Glutamatergic neuron (in vitro differentiated cells): ENCODE measurements at places on chromosomes 6 and 20. TPM values are rescaled to one million over a fixed set of nuclear protein-coding genes. Genes with fewer than 3 reads are reported as not detected.

DNA sequence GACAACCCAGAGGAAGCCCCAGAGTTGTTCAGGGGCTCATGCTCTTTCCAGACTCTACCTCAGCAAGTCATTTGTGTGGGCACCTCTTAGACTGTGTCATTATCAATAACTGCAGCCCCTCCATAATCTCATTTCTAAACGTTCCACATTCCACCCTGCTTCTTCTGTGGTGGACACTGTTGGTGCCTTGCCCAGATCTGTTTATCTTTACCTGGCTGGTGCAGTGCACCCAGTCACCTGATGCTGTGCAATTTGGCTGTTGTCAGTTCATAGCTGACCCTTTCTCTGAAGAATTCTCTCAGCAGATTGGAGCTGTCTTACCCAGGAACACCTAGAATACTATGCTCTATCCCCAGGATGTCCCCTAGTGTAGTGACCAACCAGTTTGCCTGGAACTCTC is 80.0 kb downstream of the ATRN start:
- no peak overlapping the region for H3K4me3 ChIP-seq
- no peak for DNase-seq
- H3K27ac ChIP-seq, result no peak overlapping the region
- H3K4me1 ChIP-seq, result no peaks in the 10 kb centered on the region
- no peaks in the 10 kb centered on the region for H3K36me3 ChIP-seq

GRCh38 chr20:39016506-39016905 is 54.4 kb downstream of the DHX35 start:
- H3K27ac ChIP-seq, result no peak overlapping the region
- H3K4me3 ChIP-seq, result no peak overlapping the region
- no peak for DNase-seq
- no peaks in the 10 kb centered on the region for H3K4me1 ChIP-seq
- H3K27me3 ChIP-seq, result peaks cover 3% of the 10 kb centered on the region

DNA sequence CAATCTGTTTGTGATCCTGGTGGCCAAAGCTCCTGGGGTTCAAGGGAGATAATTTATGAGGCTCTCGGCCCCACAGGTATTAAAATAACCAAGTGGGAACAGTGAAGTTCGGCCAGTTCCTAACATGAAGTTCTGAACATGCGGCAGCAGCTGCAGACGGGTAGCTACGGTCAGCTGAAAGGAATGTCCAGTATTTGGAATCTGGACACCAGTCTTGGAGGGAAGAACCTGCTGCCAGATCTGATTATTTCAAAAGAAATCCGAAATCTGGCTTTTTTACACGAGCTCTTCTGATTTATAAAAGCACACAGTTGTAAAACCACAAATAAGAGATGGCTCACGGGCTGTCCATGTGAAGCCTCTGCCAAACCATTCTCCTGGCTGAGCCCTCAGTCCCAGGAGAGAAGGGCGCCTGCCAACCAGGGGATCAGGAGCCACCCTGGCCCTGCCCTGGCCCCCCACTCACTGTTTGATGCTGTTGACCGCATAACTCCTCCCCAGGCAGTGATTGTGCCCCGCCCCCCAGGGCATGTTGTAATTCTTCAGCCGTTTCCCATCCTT is 28.2 kb upstream of the KCNB1 start:
- H3K27me3 ChIP-seq, result peaks cover 2% of the 10 kb centered on the region
- no peak overlapping the region for H3K4me3 ChIP-seq
- H3K36me3 ChIP-seq, result no peaks in the 10 kb centered on the region
- peaks cover 19% of the 10 kb centered on the region for H3K4me1 ChIP-seq
- no peak overlapping the region for H3K27ac ChIP-seq

DNA sequence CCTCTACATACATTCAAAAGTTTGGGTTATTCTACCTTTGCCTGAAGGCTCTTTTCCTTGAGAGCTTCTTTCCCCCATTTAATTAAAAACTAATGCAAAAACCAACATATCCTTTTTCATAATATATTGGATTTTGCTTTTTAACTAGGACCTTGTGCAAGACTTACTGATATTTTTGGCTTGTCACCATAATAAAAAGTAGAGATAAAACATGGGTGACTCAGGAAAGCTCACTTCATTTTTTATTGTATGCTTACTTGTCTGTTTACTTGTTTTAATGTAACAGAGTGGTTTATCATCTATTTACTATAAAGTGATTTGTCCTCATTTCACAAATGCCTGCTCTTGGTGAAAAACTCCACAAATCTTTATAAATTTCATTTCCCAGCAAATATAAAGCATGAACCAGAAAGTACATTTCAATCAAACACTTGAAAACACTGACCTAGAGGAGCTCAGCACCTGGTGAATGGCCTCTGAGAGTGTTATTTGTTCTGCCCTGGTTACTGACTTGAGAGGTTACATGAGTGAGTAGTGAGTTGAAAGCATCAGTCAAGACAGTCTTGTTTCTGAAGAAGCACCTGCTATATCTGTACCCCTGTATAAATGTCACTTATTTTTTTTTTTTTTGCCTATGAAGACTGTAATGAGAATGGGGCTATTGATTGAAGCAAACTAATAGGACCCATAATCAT is 20.8 kb downstream of the ADGRG6 start:
- H3K36me3 ChIP-seq, result no peaks in the 10 kb centered on the region
- no peak overlapping the region for H3K27ac ChIP-seq
- no peak for DNase-seq
- no peak overlapping the region for H3K4me3 ChIP-seq
- H3K27me3 ChIP-seq, result no peaks in the 10 kb centered on the region
- H3K4me1 ChIP-seq, result peaks cover 7% of the 10 kb centered on the region

GRCh38 chr20:46703435-46703834 is 6.0 kb upstream of the SLC2A10 start:
- H3K36me3 ChIP-seq, result peaks cover 4% of the 10 kb centered on the region
- H3K27ac ChIP-seq, result no peak overlapping the region
- no peak overlapping the region for H3K4me3 ChIP-seq
- H3K4me1 ChIP-seq, result no peaks in the 10 kb centered on the region
- H3K27me3 ChIP-seq, result peaks cover under 1% of the 10 kb centered on the region

DNA sequence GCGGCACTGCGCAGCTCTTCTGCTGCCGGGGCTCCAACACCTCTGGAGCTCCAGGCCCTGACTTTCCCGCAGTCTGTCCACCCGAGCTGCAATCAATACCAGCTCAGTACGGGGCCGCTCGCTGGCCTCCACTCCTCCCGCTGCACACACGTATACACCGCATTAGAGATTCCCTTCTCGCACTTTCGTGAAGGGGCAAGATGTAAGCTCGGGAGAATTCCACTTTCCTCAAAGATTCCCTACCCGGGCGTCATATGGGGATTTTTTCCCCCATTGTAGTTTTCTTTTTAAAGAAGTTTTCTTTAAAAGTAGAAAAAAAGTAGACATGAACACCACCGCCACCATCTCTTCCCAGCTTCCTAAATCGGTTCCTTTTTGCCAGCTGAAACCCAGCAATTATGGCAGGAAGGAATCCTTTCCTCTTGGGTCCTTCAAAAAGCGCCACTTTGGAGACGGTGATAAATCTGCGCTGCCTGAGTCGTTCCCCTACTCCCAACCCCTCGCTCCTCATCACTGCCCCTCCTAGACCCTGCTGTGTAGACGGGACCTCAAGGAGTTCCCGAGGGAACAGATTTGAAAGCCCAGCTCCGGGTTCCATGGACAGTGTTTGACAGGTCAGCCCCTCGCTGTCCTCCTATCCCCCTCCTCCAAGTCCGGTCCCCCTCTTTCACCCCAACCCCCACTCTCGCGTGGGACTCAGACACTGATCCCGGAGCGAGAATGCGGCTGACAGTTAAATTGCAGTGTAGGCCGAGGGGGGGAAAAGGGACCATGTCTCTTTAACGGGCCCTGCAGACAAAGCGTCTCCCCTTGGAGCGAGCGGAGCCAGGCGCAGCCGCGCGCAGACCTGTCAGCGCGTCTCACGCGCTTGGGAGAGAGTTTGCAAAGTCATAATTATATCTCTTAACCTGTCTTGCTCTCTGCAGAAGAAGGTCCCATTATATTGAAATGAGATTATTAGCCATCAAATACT is 39.5 kb downstream of the NCR2 start:
- peak overlapping the region; percentile 82 for H3K4me3 ChIP-seq
- H3K4me1 ChIP-seq, result peaks cover 24% of the 10 kb centered on the region
- H3K36me3 ChIP-seq, result peaks cover 4% of the 10 kb centered on the region
- DNase-seq, result peak; percentile 58
- H3K27ac ChIP-seq, result no peak overlapping the region

GRCh38 chr20:38131588-38132121 is 33.4 kb downstream of the TGM2 start:
- DNase-seq, result no peak
- peaks cover 1% of the 10 kb centered on the region for H3K27me3 ChIP-seq
- no peaks in the 10 kb centered on the region for H3K36me3 ChIP-seq
- H3K27ac ChIP-seq, result no peak overlapping the region

GRCh38 chr20:19405958-19406357 is 193.5 kb downstream of the SLC24A3 start:
- H3K27ac ChIP-seq, result no peak overlapping the region
- no peaks in the 10 kb centered on the region for H3K4me1 ChIP-seq
- DNase-seq, result no peak
- H3K27me3 ChIP-seq, result no peaks in the 10 kb centered on the region

DNA sequence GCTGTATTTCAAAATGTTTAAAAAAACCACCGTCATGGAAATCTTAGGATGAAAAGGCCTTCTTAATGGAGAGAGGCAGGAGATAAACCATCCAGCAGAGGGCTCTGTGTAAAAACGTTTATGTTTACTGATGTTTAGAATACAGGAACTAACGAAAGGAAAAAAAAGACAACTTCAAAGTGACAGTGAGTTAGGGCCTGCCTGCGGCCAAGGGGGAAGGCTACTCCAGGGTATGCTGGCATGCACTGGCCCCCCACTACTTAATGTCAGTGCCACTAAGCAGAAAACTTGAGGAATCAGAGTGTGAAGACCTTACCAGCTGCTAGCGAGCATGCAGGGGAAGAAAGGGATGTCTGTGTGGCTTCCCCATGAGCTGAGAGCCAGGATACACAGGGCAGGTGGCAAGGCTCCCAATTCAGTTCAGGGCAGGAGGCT is 47.7 kb downstream of the AKAP7 start:
- peaks cover 3% of the 10 kb centered on the region for H3K4me1 ChIP-seq
- no peaks in the 10 kb centered on the region for H3K27me3 ChIP-seq
- H3K27ac ChIP-seq, result no peak overlapping the region
- no peak for DNase-seq
- no peak overlapping the region for H3K4me3 ChIP-seq

GRCh38 chr6:110270165-110270564 is 88.0 kb downstream of the METTL24 start:
- DNase-seq, result peak; percentile 18
- peaks cover 4% of the 10 kb centered on the region for H3K36me3 ChIP-seq
- no peak overlapping the region for H3K4me3 ChIP-seq
- H3K4me1 ChIP-seq, result peaks cover 6% of the 10 kb centered on the region

GRCh38 chr6:52409499-52409898 is 10.6 kb upstream of the EFHC1 start:
- no peak overlapping the region for H3K4me3 ChIP-seq
- peaks cover 2% of the 10 kb centered on the region for H3K27me3 ChIP-seq
- H3K4me1 ChIP-seq, result no peaks in the 10 kb centered on the region
- no peaks in the 10 kb centered on the region for H3K36me3 ChIP-seq

- no peak for DNase-seq
- H3K27ac ChIP-seq, result no peak overlapping the region
- H3K36me3 ChIP-seq, result no peaks in the 10 kb centered on the region
- no peak overlapping the region for H3K4me3 ChIP-seq
Measured at GRCh38 chr6:123909989-123910388, 106.3 kb downstream of the NKAIN2 start.

GRCh38 chr6:110422444-110422822 is 7.1 kb upstream of the DDO start:
- H3K27ac ChIP-seq, result no peak overlapping the region
- no peaks in the 10 kb centered on the region for H3K4me1 ChIP-seq
- H3K4me3 ChIP-seq, result no peak overlapping the region
- peaks cover 7% of the 10 kb centered on the region for H3K36me3 ChIP-seq
- peaks cover 1% of the 10 kb centered on the region for H3K27me3 ChIP-seq

- no peaks in the 10 kb centered on the region for H3K27me3 ChIP-seq
- H3K4me3 ChIP-seq, result no peak overlapping the region
- no peak for DNase-seq
- no peaks in the 10 kb centered on the region for H3K36me3 ChIP-seq
- H3K27ac ChIP-seq, result no peak overlapping the region
Measured at GRCh38 chr20:9298906-9299305, 215.5 kb upstream of the LAMP5 start.

- peaks cover 5% of the 10 kb centered on the region for H3K36me3 ChIP-seq
- no peak for DNase-seq
- peaks cover 4% of the 10 kb centered on the region for H3K27me3 ChIP-seq
- H3K4me3 ChIP-seq, result peak overlapping the region; percentile 93
Measured at GRCh38 chr6:27811451-27811772, 100.8 kb downstream of the OR2B2 start.

- H3K27me3 ChIP-seq, result peaks cover 3% of the 10 kb centered on the region
- peaks cover 19% of the 10 kb centered on the region for H3K36me3 ChIP-seq
- peaks cover 14% of the 10 kb centered on the region for H3K4me1 ChIP-seq
- DNase-seq, result no peak
- no peak overlapping the region for H3K27ac ChIP-seq
- peak overlapping the region; percentile 61 for H3K4me3 ChIP-seq
Measured at GRCh38 chr6:99712519-99712918, 105.9 kb downstream of the PRDM13 start.

- peak overlapping the region; percentile 96 for H3K4me3 ChIP-seq
- no peaks in the 10 kb centered on the region for H3K36me3 ChIP-seq
- DNase-seq, result peak; percentile 80
- H3K4me1 ChIP-seq, result no peaks in the 10 kb centered on the region
Measured at GRCh38 chr6:150600301-150601017, 774 bp downstream of the PLEKHG1 start.

DNA sequence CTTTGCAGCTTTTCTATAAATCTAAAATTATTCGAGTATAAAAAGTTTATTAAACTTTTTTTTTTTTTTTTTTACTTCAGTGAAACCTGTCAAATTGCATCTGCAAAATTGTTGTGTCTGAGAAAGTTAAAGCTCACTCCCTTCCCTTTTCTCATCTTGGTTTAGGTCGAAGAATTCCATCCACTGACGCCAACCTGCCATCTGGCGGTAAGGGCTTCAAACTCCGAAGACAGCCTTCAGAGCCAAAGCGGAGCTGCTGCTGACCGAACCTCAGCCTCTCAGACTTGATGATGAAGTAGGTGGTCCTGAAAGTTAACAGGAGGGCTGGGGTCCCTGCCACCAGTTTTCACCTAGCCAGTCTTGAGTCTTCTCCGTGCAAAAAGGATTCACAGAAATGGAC is 29.6 kb upstream of the VAPB start:
- peaks cover 19% of the 10 kb centered on the region for H3K4me1 ChIP-seq
- H3K4me3 ChIP-seq, result no peak overlapping the region
- DNase-seq, result no peak
- no peaks in the 10 kb centered on the region for H3K36me3 ChIP-seq
- no peaks in the 10 kb centered on the region for H3K27me3 ChIP-seq
- no peak overlapping the region for H3K27ac ChIP-seq

LINC00237 gene
- not detected for total RNA-seq

RIMS1 gene
- 12.3 TPM for total RNA-seq

PRPH2 gene
- not detected for total RNA-seq

ZSCAN23 gene
- total RNA-seq, result 18.2 TPM

SRMS gene
- total RNA-seq, result not detected

DUSP15 gene
- 19.3 TPM for total RNA-seq

ENPP5 gene
- total RNA-seq, result 1.2 TPM

LGSN gene
- total RNA-seq, result not detected
